ENCODE measurements at places on chromosomes 6 and 20.

- DNase-seq = no peak
Measured at GRCh38 chr6:121439926-121440325, 4.5 kb downstream of the GJA1 start.

- peak; percentile 63 for DNase-seq
Measured at GRCh38 chr6:134822920-134823709, 126.8 kb downstream of the ALDH8A1 start.

GRCh38 chr20:52975803-52976531 lies 3.8 kb downstream of the TSHZ2 start:
- DNase-seq = no peak

GRCh38 chr6:53236241-53236640 lies 87.6 kb upstream of the GCM1 start:
- DNase-seq = no peak

DNA sequence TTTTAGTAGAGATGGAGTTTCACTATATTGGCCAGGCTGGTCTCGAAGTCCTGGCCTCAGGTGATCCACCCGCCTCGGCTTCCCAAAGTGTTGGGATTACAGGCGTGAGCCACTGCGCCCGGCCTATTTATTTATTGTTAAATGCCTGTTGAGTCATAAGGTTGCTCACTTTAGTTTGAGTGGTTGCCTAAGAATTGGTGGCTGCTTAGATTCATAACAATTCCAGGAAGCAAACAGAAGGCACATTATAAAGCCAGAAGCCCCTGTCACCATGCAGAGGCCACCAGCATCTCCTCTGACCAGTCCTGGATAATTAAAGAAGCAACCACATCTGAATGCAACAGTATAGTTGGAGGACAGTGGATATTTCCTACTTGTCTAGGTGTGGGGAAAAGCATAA lies 24.0 kb upstream of the ARMH2 start:
- DNase-seq = no peak

DNA sequence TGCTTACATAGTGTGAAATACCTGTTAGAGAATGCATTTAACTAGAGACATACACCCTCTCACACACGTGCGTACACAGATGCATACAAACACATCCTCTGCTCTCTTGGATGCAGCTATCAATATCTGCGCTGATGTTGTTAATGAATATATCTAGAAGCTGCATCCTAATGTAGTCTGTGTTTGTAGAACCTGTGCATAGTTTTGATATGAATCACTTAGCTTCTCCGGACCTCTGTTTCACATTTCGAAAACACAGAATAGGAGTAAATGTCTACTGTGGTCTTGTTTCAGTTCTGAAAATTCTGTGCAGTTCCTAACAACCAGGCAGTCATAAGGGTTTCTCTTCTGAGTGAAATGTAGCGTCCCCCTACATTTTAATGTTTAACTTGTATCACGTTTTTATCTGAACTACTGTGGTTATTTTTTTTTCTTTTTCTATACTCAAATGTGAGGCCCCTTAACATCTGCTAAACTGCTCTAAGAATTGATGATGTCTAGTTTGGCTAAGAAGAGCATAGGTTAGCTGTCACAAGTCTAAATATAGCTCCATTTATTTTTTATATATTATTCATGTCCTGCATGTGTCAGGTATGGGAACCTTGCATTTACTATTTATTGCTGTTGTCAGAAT lies 254.5 kb downstream of the TMEM242 start:
- DNase-seq = no peak

- DNase-seq = no peak
Measured at GRCh38 chr20:63280929-63281545, 8.4 kb downstream of the ARFGAP1 start.

DNA sequence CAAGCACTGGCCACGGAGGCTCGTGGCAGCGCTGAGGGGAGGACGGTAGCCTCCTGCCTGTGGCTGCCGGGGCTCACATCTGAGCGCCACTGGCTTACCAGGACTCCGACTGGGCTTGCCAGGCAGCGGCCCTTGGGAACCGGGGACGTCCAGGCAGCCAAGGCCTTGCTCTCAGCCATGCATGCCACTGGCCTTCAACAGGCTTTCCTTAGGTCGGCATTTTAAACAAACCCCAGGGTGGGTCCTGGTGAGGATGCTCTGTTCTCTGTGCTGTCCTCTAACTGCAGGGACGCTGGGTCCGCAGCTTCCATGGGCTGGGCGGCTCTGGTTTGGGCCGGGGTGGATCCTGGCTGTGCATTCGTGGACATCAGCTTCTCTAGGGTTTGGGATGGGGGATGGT lies 59.1 kb upstream of the BHLHE23 start:
- no peak for DNase-seq

DNA sequence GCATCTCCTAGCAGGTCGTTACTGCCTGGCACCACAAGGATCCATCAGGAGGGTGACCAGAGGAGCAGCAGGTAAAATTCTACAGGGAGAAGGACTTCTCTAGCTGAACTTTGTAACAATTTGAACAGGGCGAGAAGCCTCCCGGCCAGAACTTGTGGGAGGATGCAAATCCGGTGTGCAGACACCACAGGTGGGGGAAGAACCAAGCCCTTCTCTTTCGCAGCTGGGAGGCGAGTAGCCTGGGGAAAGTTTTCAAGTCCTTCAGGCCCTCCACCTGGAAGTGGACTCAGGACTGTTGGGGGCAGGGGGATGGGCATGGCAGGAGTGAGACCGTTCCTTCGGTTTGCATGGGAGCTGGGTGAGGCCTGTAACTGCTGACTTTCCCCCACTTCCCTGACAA lies 42.7 kb upstream of the FAM210B start:
- DNase-seq = no peak

DNA sequence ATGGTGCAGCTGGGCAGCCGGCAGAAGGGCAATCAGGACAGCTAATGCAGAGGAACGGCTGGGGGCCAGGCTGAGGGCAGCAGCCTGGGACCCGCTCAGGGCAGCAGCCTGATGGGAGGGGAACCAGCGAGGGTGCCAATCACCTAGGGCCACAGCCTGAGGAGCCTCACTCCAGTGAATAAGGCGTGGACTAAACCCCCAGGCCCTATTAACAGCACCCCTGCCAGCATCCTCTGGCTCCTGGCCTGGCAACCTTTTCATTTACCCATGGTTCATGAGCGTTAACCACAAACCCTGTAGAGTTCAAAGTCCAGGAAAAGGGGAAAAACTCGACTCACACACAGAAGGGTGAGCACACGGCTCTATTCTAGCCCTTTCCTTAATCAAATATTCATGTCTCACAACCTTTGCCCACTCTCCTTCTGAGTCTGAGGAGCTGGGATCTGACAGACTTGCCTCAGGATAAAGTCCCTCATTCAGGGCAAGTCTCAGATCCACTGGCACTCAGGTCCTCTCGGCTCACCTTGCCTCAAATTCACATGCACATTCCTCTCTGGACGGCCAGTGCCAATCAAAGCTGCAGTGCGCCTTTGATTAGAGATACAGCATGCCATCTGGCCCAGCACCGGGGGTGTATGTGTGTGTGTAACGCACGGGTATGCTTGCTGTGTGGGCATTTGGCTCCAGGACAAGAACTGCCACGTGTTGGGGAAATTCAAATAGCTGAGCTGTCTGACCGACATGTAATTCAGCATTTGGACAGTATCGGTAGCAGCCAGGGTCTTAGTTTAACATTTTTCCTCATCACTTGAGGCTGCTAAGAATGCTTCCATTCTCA lies 86.9 kb upstream of the TRAF3IP2 start:
- no peak for DNase-seq

DNA sequence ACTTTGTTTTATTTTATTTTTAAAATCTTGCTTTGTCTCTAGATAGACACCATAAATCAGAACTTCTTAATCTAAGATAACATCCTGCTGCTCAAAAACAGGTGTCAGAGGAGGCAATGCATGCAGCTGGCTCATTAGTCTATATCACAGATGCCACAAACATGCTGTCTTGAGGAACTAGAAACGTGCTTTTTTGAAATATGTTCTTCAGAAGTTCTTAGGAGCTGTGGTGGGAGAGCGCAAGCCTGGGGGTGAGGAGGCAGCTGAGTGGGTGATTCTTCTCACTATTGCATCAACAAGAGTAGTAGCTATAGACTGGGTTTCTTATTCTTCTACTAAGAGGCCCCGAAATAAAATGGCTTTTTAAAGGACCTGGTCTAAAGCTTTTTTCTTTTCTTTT lies 23.4 kb downstream of the IL22RA2 start:
- no peak for DNase-seq

DNA sequence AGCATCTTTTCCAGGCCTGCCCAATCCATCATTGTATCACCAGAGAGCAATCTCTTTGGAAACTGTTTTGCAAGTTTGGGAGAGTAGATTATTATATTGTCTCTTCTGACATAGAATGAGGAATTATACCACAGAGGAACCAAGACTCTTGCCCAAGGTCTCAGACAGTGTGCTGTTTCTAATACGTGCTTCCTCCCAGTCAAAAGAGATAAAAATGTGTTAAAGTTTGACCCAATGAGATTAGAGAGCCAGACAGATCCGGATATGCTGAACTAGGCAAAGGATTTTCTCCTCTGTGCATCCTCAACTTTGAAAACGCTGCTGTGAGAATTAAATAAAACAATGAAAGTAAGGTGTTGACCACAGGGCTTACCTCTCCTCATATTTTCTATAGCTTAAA lies 18.6 kb upstream of the NT5E start:
- no peak for DNase-seq

GRCh38 chr6:46174904-46175303 lies 4.1 kb upstream of the ENPP5 start:
- peak; percentile 33 for DNase-seq

- no peak for DNase-seq
Measured at GRCh38 chr6:129469070-129469662, 240.8 kb downstream of the ARHGAP18 start.

DNA sequence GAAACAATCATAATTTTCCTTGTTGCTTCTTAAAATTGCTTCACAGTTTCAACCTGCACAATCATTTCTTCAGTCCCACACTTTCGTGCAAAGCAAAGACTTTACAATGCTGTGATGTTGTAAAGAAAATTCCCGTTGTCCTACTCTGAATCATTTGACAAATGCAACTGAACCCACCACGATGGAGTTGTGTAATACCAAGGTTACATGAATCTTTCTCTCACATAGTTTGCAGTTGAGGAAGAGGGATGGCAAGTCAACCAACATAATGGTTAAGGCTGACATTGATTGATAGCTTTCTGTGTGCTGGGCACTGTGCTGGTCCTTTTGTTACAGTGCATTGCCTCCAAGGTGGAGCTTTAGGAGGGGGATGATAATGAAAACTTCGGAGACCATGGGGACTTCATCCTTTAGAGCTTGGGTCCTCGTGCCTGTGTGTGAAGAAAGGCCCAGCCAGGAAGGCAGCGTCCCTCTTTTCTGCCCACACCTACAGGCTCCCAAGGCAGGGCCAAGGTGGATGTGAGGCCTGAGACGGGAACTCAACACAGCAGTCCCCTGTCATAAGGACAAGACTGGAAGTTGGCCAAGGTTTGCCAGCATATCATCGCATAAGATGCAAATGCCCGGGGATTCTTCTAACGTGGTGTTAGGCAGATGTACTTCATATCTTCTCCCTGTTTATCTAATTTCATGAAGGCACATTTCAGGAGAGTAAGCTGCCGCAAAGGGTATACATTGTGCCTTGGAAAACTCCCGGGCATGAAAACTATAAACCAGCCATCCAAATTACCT lies 96.9 kb downstream of the LY86 start:
- no peak for DNase-seq

DNA sequence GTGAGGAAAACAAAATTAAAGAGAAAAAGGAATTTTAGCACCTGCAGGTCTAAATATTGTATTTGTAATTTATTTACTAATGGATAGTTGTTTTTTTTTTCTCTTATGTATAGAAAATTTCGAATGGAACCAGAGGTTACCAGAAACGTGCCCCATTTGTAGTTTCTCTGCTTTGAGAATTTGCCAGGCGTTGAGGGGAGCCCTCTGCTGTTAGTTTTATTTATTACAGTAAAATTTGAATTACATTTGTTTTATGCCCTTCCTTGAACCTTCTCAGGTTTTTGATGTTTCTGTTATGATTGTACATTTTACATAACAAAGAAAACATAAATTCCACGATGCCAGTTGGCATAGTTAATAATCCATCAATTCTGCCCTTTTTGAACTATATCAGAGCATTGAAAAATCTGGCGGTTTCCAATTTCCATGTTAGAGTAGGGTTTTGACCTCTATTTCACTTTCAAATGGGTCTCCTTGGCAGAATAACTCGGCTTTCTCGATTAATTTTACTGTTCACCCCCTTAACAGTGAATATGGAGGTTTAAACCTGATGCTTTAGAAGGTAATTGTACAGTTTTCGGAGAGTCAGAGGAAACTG lies 35.1 kb upstream of the RFPL4B start:
- peak; percentile 39 for DNase-seq

DNA sequence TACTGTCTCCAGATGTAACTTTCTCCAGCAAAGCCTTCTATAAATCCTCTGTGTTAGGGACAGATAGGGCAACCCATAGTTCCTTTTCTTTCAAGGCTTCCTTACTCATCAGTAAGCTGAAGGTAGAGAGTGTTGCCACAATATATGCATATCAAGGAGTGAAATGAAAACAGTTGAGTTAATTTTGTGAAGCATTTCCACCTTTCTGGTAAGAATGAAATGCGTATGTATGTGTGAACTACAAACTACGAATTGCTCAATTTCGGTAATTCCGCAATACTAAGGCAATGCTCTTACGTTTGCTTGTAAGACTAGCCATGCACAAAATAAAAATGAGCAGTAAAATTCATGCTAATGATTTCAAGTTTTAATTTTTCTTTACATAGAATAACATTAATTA lies 61.2 kb upstream of the HBS1L start:
- no peak for DNase-seq

DNA sequence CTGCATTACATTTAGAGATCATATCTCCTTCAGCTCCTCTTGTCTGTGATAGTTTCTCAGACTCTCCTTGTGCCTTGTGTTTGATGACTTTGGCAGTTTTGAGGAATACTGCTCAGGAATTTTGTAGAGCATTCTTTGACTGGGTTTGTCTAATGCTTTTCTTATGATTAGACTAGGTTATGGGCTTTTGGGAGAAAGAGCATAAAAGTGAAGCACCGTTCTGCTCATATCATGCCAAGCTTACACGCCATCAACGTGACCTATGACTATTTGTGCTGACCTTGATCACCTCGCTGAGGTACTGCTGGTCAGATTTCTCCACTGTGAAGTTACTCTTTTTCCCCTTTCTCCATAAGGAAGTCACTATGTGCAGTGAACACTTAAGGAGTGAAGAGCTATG lies 256.0 kb downstream of the LY86 start:
- DNase-seq = no peak

DNA sequence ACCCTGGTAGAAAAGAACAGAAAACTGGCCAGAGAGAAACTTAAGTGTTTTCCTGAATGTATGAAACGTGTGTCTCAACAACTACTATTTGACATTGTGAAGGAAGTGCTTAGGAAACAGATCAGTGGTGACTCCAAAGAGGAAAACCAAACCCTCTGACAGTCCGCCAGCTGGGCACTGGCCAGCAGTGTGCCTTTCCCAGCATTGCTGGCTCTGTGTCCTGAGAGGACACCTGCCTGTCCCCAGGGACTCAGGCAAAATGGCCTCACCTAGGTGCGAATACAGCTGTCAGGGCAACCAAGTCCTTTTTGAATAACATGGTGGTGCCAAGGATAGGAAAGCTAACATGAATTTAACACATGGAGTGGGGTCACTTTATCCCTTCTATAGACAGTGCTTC lies 72.5 kb downstream of the NDUFAF5 start:
- no peak for DNase-seq
